ENCODE measurements at places on chromosomes 7 and 10.

DNA sequence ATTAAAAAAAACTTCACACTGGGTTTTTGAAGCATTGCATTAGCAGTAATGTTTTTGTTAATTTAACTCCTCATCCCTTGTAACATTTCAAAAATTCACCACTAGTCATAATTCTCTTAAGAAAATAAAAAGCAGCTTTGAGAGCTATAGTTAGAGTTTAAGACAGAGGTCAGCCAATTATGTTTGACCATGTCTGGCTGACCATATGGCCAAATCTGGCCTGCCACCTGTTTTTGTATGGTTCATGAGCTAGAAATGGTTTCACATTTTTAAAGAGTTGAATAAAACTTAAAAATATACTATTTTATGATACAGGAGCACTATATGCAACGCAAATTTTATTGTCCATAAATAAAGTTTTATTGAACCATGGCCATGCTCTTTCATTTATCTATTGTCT, 73.0 kb upstream of the LRRTM3 start:
- DNase-seq, result no peak

- DNase-seq, result no peak
These were observed 597.6 kb downstream of the SORCS1 start for GRCh38 chr10:106566873-106567272.

- no peak for DNase-seq
These were observed 36.4 kb downstream of the IL2RA start for GRCh38 chr10:6025683-6026255.

- DNase-seq, result no peak
These were observed 23.0 kb upstream of the GPR141 start for GRCh38 chr7:37660614-37661013.
